ENCODE measurements at places on chromosomes 5 and 9. TPM values are rescaled to one million over a fixed set of nuclear protein-coding genes. Genes with fewer than 3 reads are reported as not detected.

Gene PNPLA7
- total RNA-seq = 0.23 TPM

Gene ARSB
- 16.3 TPM for total RNA-seq

Gene TMEM252
- not detected for total RNA-seq

Gene CARD9
- total RNA-seq = 4.3 TPM

Gene F2R
- 64.1 TPM for total RNA-seq

Gene TAF1L
- total RNA-seq = not detected

Gene NTRK2
- 5.4 TPM for total RNA-seq

Gene BHMT2
- 1.9 TPM for total RNA-seq

Gene SLC24A2
- total RNA-seq = not detected

Gene CER1
- total RNA-seq = not detected

Gene TAS2R1
- total RNA-seq = not detected

Gene PCDHB10
- total RNA-seq = 0.12 TPM
